ENCODE measurements at places on chromosomes 5 and 9.

DNA sequence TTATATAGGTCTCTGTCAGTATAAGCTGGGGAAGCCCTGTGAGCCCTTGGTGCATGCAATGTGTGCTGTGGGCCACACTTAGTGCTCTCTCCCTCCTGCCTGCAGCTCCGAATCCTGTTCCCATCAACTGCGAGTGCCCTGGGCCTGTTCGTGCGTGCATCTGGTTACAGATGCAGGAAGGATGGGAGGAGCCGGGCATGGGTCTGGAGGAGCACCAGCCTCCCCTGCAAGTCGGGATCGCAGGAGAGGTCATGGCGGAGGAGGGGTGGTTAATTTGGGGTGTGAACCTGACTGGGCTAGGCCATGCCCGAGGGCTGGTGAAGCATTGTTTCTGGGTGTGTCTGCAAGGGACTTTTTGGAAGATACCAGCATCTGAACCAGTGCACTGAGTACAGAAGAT, 274.6 kb upstream of the IRX4 start:
- no peak for DNase-seq

- no peak for DNase-seq
Observed at GRCh38 chr5:154217462-154217861, 26.9 kb downstream of the GALNT10 start.

DNA sequence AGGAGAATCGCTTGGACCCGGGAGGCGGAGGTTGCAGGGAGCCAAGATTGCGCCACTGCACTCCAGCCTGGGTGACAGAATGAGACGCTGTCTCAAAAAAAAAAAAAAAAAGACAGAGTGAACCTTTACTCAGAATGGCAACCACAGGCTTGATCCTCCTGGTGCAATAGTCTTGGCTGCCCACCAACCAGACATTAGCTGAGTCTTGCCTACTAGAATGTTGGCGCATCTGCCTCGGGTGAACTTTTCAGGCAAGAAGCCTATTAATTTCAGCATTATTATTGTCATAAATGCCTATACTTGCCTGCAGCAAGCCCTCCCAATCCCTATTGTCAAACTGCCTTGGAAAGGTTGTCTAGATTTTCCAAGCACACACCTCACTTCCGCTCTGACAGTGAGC, 4.2 kb downstream of the SERINC5 start:
- no peak for DNase-seq

DNA sequence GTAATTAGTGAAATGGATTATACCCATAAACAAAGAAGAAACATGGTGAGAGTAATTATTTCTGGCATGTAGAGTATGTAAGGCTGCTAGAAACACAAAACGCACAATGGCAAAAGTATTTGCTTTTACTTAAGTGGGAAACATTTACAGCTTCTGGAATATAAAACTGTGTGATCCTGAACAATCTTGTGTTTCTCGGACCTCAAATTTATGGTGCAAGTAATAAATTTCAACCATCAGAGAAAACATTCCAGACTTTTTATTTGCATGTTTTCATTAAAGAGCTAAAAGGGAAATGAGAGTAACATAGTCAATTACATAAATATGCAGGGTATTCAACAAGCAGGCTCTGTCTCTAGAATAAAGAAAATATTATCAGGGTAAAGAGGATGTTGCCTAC, 17.2 kb upstream of the PRR16 start:
- no peak for DNase-seq

DNA sequence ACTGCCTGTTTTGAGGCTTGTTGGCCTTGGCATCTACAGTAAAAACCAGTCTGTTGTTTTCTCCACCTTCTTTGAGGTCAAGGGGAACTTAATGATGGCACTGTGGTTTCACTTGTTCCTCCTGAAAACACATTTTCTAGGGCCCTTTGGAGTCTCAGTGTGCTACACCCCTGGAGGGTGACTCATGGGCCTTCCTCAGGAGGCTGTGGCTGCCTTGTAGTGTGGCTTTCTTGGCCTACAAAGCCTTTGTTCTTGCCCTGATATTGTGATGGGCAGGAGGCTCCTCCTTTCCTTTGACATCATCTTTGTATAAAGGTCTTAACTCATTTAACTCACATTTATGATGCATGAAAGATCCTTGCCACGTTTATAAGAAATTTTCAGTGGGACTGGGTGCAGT, 56.3 kb upstream of the GPBP1 start:
- peak; percentile 22 for DNase-seq

GRCh38 chr5:39518516-39518915, 93.7 kb upstream of the DAB2 start:
- no peak for DNase-seq

DNA sequence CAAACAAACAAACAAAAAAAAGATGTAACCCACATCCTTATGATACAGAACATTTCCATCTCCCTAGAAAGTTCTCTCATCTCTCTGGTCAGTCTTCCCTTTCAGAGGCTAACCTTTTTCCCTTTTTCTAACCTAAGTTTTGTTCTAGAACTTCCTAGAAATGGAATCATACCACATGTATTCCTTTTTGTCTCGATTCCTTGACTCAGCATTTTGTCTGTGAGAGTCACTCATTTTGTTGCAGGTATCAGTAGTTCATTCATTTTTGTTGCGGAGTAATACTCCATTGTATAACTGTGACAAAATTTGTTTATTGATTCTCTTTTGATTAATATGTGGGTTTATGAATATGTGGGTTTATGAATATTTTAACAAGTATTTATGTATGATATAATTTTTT, 400.0 kb upstream of the PDE4D start:
- DNase-seq: no peak

DNA sequence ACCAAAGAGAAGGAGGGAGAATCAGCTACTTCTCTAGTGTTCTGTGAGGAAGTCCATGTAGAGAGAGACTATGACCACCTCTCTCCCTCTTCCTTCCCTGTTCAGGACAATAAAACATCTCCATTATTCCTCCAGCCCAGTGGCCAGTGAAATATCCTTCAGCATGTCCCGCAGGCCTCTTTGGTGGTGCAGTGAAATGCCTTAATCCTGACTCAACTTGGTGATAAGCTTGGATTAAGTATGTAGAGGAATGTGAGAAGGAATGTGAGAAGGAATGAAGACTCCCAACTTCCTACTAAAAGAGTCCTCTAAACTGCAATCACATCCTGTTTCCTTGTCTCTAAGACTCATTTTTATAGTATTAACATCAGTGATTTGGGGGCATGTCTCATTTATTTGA, 167.3 kb downstream of the TRPM3 start:
- no peak for DNase-seq

DNA sequence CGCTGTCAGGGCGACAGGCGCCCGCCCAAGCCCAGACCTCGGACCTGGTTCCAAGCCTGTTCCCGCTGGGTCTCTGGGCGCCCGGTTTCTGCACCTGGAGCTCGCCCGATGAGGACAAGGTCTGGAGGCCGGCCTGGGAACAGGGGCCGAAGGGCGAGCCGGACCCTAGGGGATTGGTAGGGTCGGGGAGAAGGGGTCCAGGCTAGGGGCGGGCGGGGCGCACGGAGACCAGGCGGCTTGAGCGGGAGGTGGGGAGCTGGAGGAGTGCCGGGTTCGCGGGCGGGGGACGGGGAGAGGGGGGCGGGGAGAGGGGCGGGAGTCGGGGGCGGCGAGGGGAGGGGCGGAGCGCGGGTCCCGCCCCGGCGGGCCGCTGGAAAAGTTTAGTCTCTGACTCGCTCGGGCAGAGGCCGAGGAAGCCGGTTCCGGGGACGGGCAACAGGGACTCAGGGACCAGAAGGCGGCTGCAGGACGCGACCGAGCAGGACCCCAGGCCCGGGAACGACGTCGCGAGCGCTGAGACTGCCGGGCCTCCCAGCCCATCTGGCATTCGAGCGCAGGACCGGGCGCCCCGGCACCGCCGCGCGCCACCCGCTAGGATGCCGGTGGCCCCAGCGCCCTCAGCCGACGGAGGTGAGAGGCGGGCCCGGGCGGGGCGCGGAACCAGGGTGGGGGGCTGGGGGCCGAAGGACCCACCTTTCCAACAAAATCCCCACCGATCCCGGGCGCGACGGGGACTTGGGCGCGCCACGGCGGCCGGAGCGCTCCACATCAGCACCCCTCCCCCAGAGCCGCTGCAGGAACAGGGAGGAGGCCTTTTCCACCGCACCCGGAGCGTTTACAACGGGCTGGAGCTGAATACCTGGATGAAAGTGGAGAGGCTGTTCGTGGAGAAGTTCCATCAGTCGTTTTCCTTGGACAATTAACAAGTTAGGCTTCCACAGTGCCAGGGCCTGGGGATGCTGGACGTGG, at the start of gene S1PR3:
TSS of gene S1PR3 (plus strand) at position 403 of the 969 bp plus-strand sequence. CDS start 9,733 bp downstream, outside the sequence.
- DNase-seq: no peak

DNA sequence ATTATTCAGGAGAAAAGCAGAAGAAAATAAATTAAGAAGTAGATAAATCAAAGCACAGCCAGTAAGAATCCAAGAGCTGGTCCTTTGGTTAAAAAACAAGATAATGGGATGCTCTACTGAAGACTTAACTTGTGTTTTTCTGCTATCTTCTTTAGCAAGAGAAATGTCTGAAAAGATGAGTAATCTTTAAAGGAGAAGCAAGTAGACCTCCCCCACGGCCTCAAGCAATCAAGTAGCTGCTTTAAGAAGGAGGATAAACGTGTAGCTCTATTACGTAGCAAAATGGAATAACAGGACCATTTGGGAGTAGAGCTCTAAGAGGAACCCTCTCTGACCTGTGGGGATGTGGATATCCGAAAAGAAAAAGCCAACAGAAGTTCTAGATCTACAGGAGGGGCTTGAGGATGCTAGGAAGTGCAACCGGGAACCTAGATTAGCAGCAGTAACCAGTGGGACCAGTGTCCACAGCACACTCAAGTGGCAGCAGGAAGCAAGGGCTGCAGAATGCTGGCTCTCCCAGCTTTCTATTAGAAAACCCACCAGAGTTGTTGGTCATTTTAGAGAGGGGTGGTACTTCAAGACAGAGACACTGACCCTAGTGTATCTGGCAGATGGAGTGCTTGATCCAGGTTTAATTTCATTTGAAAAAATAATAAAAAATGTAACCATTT, 185.4 kb downstream of the GABBR2 start:
- DNase-seq: no peak

DNA sequence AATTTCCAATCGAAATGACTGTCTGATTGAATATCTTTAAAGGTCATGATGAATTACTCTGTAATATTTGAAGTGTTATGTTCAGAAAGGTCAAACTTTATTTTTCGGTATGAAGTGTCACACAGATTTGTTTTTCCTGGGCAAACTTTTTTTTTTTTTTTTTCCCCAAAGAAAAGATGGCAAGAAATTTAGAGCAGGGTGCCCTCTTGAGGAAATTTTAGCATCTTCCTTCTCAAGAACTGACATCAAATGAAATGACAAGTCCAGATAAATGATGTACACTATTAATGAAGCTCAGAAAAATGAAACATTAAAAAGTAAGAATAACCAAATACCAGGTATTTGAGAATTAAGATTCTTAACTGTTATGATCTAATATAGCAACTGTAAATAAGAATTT, 123.6 kb downstream of the INVS start:
- DNase-seq: no peak

- DNase-seq: no peak
Observed at GRCh38 chr5:148457183-148457620, 73.4 kb downstream of the FBXO38 start.

- DNase-seq: no peak
Observed at GRCh38 chr5:94209272-94209671, 409.1 kb downstream of the KIAA0825 start.

GRCh38 chr5:119323601-119324000, 32.2 kb upstream of the TNFAIP8 start:
- no peak for DNase-seq

DNA sequence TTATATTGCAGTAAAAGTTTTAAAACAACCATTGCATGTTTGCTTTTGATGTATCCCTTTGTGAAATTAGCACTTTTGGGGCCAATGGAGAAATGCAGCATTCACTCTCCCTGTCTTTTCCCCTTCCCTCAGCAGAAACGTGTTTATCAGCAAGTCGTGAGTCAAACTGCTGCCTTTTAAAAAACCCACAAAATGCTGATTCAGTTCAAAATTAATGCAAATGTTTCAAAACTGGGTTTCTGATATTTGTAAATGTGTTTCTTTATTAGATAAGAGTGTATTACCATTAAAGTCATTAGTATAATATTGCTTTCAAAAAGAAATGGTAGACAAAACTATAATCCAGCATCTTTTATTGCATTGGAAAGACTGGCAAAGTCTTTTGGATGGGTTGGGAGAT, 47.3 kb downstream of the RAD23B start:
- no peak for DNase-seq

DNA sequence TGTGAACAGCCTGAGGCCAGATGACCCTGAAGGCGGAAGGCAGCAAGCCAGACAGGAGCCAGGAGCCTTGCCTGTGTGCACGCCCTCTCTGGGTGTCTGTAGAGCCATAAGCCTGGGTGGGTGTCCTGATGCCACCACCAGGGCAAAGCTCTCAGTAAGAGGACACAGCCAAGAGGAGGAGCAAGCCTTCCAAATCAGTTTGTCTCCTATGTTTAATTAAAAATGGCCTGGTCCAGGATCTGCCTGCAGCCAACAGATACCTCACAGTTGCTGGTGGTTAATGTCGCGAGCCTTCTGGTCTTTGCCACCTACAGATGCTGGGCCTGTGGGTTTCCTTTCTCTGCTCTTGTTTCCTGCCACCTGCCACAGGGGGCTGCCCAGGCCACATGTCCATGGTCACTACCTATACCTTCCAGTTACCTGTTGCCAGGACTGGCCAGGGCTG, 56.9 kb downstream of the SYK start:
- DNase-seq: no peak

DNA sequence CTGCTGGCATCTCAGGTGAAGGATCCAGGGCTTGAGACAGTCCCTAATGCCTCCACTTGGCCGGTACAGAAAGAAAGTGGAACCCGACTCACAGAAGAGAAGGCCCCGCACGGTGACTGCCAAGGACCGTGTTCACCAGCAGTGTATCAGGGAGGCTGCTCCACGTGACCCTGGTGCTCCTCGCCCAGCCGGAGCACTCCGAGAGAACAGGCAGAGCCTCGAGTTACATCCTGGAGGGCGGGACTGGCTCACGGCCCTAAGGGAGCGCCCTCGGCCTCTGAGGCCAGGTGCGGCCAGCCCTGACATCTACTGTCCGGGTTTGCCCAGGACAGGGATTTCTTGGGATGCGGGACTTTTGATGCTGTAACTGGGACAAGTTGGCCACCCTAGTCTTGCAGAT, 104.0 kb upstream of the SARDH start:
- no peak for DNase-seq

DNA sequence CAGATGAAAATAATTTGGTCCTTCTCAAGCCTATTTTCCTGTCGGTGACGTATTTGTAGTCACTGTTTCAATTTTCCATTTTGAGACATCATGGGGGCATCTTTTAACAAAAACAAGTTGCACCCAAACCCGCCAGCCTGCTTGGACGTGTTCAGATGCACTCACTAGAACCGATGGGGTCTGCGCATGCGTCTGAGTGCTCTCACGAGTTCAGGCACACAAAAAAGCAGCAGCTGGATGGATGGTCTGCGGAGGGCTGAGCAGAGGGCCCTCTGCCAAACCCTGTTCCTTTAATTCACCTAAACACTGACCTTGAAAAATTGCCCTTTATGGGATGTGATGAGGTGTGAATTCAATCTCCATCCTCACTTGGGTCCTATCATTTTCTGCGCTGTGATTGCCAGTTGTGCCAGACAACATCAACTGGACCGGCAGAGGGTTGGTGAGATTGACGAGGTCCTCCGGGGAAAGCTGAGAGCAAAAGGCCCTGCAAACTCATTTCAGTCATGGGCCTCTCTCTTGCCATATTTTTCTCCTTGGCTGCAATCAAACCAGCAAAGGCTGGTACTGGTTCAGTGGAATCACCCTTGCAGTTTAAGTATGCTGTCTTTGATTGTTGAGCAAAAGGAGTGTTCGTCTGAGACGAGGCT, 251.9 kb downstream of the NFIB start:
- no peak for DNase-seq
